ENCODE measurements at places on chromosomes 1 and 21.

DNA sequence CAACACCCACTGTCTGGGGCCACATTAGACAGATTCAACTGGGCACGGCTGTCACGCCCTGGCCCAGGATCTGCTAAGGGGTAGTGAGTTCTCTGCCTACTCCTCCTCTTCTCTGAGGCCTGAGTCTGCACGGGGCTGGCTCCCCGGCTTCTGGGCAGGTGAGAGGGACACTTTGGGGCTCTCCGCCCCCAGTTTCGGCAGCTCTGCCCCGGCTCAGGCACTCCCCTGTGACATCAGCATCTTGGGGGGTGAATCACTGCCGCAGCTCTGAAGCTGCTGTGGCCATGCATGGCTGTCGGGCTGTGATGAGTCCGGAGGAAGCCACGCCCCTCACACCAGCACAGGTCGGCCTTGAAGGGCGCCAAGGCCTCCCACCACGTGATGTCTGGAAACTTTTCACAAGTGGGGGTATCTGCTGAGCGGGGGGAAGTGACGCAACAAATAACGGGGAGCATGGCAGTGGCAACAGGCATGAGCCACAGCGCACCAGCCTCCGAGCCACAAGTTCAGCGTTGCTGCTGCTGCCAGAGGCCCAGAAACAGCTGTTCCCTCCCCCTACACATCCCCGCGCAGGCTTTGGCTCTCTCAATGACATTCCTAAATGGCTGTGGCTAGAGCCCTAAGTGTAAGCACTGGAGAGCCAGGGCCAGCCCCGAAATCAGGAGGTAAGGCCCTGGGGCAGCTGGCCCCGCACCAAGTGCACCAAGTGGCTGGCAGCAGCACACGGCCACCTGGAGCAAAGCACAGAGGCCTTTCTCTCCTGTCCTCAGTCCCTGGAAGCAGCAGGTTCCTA, 26.3 kb downstream of the ZBTB17 start:
- DNase-seq = no peak

GRCh38 chr1:64836802-64837201, 91.9 kb downstream of the RAVER2 start:
- no peak for DNase-seq

GRCh38 chr21:37659874-37660273, 256.4 kb downstream of the KCNJ6 start:
- DNase-seq = no peak

- DNase-seq = no peak
Observed at GRCh38 chr1:246765521-246765920, 41.3 kb downstream of the SCCPDH start.

DNA sequence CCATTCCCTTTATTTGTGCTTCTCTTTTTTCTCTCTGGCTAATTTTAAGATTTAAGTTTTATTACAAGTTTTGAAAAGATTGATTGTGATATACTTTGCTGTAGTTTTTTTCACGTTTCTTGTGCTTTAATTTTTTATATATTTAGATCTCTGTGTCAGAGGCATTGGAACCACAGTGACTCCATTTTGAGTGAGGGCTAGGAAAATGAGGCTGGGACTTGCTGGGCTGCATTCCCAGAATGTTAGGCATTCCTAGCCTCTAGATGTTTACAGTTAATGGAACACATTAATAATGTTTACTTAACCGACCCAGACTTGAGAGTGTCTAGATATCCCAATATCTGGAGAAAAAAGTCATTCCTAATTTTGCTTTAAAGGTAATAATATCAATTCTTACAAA, 939.4 kb downstream of the BRINP3 start:
- DNase-seq = no peak

DNA sequence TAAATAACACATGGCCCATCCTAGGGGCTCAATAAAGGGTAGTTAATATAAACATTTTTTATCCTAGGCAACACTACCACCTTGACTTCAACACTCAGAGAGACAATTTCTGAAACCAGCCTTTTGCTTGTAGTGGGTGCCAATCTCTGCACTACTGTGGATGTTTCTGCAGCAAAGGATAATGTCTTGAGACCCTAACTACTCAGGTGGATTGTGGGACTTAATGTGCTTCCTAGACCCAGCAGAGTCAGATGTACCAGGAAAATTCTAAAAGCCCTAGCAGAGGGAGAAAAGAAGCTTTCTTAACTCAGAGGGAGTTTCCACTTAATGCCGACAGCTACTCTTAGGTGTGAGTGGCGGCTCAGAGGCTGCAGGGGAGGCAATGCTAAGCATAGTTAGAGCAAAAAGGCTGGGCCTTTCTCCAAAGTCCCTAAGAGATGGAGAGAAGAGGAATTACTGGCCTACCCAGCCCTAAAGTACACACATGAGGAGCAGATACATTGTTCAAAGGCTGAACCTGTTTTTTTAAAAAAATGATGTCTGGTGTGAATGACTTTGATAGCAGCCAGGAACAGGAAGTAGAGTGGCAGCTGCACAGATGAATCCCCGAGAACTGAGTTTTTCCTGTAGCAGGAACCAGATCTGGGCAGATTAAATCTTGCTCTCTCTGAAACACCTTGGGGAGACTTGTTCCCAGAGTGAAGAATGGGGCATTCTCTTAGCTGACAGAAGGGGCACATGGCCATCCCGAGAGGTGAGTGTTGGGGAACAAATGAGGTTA, 33.5 kb upstream of the ABCD3 start:
- peak; percentile 4 for DNase-seq

- DNase-seq = peak; percentile 12
Observed at GRCh38 chr1:187626056-187626455, 797.3 kb downstream of the PLA2G4A start.

DNA sequence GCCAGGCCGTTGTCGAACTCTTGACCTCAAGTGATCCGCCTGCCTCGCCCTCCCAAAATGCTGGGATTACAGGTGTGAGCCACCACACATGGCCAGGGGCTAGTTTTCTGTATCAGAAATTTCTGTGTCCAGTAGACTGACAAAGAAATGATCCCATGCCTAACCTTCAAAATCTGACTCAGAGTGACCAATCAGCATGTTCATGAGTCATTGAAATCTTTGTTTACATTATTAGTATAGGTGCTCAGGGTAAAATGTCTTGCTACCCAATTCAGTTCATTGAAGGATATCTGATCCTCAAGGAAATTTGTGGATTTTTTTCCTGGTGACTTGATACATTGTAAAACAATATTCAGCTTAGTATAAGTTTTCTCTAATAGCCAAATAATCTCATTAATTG, 11.0 kb upstream of the LDLRAD2 start:
- no peak for DNase-seq

DNA sequence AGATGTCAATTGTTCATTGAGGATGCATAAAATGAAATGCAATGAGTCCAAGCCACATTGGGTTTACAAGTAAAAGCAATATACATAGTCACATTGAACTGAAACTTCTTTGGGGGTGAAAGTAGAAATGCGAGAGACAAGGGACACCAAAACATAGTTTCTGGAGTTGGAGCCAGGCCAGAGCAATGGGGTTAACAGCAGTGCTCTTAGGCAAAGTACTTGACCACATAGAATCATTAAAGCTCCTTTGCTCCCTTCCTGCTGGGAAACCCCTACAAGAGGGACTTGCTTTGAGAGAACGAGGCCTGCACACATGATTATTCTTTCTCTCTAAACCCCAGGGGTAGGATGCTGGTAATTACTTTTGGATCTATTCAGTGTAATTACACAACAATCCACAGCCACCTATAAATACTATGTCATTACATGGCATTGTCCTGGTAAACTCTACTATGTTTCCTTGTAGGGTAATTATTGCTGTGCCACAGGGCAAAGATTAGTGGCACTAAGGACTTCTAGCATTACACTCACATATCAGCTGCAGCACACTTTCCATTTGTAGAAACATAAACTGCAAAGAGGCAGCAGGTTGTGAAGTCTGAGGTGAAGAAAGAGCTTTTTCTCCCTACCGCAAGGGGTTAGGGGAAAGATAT, 421.6 kb upstream of the PBX1 start:
- no peak for DNase-seq

- DNase-seq = no peak
Observed at GRCh38 chr1:8600336-8600735, 217.1 kb downstream of the RERE start.

DNA sequence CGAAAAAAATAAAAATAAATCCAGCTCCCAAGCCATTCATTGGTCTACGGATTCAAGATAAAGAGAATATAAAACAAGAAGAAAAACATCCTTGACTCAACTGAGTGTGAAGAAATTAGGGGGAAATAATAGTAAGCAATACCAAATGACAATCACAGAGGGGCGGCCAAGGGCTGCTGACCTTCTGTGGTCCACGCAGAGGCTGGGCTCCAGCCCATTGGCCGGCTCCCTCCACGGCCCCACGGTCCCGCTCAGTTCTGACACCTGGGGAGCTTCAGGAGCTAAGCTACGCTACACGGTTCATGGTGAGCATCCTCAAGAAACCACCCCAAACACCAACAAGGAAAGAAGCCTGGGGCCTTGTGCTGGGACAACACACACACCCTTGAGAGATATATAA, 400 bp upstream of the KRTAP10-12 start:
- DNase-seq = no peak

DNA sequence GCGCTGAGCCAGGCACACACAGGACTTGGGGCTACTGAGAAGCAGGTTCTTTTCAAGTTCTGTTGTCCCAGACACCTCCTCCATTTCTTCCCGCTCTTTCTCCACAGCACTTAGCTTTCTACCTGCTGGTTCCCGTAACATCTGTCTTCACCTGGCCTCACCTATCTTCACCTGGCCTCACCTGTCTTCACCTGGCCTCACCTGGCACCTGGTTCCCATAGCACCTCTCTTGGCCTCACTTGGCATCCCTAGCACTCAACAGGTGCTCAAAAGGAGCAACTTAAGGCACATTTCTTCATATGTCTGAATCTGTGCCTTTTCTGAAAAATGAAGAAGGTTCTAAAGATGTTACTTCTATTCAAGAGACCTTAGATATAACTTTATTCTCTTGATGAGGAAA, 10.4 kb downstream of the KCNK1 start:
- DNase-seq = no peak

DNA sequence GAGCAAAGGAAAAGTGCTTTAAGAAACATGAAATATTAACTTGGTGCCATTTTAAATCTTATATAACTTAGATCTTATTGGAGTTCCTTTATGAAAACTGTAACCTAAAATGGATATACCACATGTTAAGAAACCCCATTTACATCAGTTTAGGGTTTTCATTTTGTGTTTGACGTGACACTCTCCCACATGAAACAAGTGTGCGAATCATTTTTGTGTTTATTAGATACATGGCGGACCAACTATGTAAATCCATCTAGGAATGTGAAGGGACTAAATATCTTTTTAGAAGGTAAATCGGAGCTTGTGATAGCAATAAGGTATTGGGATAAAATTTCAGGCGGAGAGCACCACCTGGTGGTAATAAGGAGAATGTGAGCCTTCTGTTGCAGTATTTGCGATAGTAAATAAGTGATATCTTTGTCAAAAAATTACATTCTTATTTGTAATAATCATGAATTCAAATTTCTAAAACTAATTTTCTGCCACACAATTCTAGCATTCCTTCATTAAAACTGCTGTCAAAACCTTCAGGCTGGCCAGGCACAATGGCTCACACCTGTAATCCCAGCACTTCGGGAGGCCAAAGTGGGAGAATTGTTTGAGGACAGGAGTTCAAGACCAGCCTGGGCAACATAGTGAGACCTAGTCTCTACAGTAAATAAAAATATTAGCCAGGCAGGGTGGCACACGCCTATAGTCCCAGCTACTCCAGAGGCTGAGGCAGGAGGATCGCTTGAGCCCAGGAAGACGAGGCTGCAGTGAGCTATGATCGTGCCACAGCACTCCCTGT, 31.3 kb downstream of the SMAP2 start:
- DNase-seq = peak; percentile 4

- DNase-seq = no peak
Observed at GRCh38 chr1:200304171-200304570, 105.7 kb downstream of the ZNF281 start.

GRCh38 chr21:42651515-42652401, 1.7 kb upstream of the PDE9A start:
- no peak for DNase-seq

GRCh38 chr1:189125694-189126093, 1352.0 kb downstream of the BRINP3 start:
- no peak for DNase-seq

DNA sequence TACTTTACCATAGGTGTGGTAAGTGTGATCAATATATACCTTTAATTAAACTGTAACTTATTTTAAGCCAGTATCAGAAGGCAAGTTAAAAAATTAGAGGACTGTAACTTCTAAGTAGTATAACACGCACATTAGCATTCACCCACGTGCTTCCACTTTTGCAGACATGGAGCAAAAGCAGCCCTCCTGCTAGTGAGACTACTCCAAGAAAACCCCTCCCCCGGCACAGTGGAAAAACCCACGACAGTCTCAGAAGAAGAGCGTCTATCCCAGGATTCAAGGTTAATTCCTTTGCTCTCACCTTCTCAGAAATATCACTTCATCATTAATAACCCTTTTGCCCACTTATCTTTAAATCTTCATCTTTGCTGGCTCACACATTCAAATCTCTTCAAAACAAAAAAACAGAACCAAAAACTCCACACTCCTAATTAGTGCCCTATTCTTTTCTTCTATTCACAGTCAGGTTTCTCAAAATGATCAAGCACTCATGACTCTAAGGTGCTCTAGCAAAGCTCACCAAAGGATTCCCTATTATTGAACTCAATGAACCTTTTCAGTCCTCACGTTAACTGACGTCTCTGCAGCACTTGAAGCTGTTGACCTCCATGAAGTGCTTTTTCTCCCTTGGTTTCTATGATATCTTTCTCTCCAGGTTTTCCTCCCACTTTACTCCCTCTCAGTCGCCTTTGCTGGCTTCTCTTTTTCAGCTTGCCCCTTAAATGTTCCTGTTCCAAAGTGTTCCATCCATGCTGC, 213.5 kb downstream of the SMYD3 start:
- DNase-seq = no peak

- no peak for DNase-seq
Observed at GRCh38 chr21:25757531-25757930, 22.8 kb downstream of the GABPA start.

- DNase-seq = no peak
Observed at GRCh38 chr1:109846846-109847245, 63.8 kb upstream of the CSF1 start.

- DNase-seq = no peak
Observed at GRCh38 chr1:150650193-150650592, 20.8 kb upstream of the ENSA start.

- DNase-seq = no peak
Observed at GRCh38 chr1:68028566-68028965, 21.9 kb downstream of the DIRAS3 start.

GRCh38 chr1:233144434-233144833, 151.1 kb downstream of the PCNX2 start:
- no peak for DNase-seq

GRCh38 chr1:221667504-221667903, 74.4 kb downstream of the DUSP10 start:
- DNase-seq = no peak

GRCh38 chr1:99969260-99969728, 502 bp upstream of the SLC35A3 start:
- no peak for DNase-seq

GRCh38 chr1:52102336-52103013, 39.4 kb upstream of the ZFYVE9 start:
- DNase-seq = no peak

- DNase-seq = no peak
Observed at GRCh38 chr1:247273013-247273412, 17.1 kb downstream of the VN1R5 start.

GRCh38 chr1:78843111-78843510, 163.4 kb downstream of the ADGRL4 start:
- DNase-seq = no peak
